ELR (cell line): ENCODE measurements at places on chromosomes 16 and 17.

GRCh38 chr17:18262111-18262510, 1.6 kb downstream of the MIEF2 start:
- DNase-seq, result no peak

DNA sequence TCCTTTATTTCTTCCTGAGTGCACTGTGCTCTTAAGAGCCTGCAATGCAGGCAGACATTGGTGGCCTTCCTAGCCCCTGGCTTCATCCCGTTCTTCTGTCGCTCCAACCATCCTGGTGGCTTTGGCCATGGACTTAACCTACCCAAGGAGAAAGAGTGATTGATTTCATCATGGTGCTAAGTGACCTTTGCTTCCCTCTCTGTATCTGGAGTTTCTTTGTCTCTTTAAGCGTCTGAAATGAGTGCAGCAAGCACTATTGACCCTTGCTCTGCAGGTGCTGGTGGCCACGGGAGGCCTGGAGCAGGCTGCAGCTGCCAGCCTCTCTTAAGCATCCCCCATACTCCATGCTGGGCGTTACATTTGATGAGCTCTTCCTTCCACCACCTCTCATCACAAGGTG, 60.5 kb downstream of the RAP1GAP2 start:
- DNase-seq, result no peak

GRCh38 chr16:13779676-13780075, 140.3 kb upstream of the ERCC4 start:
- DNase-seq, result no peak

GRCh38 chr17:77129568-77130301, 11.0 kb upstream of the SEC14L1 start:
- no peak for DNase-seq

DNA sequence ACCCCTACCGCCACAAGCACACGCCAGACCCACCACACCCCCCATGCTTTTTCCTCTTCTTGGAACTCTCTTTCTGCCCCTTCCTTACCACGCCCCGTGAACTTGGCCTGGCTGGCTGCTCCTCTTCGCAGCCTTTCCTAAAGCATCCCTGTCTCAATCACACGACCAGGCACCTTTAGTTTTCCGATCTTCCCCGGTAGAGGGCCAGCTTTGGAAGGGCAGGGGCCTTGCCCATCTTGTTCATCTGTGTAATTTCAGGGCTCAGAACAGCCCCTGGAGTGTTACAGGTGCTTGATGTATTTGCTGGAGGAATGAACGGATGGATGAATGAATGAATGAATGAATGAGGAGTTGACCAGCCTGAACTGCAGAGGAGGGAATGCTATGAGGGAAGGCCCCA, 3.7 kb downstream of the SPPL2C start:
- no peak for DNase-seq

DNA sequence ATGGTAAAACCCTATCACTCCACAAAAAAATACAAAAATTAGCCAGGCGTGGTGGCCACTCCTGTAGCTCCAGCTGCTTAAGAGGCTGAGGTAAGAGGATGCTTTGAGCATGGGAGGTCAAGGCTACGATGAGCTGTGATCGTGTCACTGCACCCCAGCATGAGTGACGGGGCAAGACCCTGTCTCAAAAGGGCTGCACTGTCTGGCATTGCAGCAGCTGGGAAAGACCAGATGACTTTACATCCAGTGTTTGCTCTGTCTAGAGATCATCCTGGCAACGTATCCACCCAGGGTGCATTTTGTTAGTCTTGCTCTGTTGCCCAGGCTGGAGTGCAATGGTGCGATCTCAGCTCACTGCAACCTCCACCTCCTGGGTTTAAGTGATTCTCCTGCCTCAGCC, 52.0 kb downstream of the MRM3 start:
- no peak for DNase-seq
